ENCODE measurements at places on chromosomes 7 and 10. TPM values are rescaled to one million over a fixed set of nuclear protein-coding genes. Genes with fewer than 3 reads are reported as not detected.

SEC61G gene
- 360 TPM for total RNA-seq

NME8 gene
- total RNA-seq = not detected

GJC3 gene
- 0.43 TPM for total RNA-seq

SH3PXD2A gene
- 1.7 TPM for total RNA-seq

PTF1A gene
- not detected for total RNA-seq

NCAPG2 gene
- 37.8 TPM for total RNA-seq

SLC18A3 gene
- total RNA-seq = not detected

ACHE gene
- 2.8 TPM for total RNA-seq

TMEM176B gene
- total RNA-seq = 0.11 TPM

COL26A1 gene
- total RNA-seq = 0.36 TPM

LRMDA gene
- 3.8 TPM for total RNA-seq

Measured in A549 treated with GW870086 at 1 μM for 4 hours (cell line).